ENCODE measurements at places on chromosomes 6 and 20. TPM values are rescaled to one million over a fixed set of nuclear protein-coding genes. Genes with fewer than 3 reads are reported as not detected.

The PLEKHG1 gene
- total RNA-seq = 9.7 TPM

The PLAGL2 gene
- 32.7 TPM for total RNA-seq

The REM1 gene
- total RNA-seq = not detected

The AGPAT4 gene
- 8.7 TPM for total RNA-seq

The DLL1 gene
- total RNA-seq = 0.14 TPM

Measured in Calu3 (cell line).